Right ventricle myocardium inferior (tissue), 1 donor: ENCODE measurements at places on chromosomes 1 and 21.

DNA sequence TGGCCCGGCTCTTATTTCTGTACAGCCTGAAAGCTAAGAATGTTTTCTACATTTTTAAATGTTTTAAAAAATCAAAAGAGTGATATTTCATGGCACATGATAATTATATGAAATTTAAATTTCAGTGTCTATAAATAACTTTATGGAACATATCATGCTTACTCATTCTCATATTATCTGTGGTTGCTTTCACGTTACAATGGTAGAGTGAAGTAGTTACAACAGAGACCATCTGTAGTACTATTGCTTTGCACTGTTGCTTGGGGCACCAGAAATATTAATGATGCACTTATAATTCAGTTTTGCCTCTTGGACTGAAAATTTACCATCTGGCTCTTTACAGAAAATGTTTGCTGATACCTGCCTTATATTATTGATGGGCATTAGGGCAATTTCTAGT lies 481.6 kb downstream of the PLPP3 start:
- DNase-seq, result no peak

DNA sequence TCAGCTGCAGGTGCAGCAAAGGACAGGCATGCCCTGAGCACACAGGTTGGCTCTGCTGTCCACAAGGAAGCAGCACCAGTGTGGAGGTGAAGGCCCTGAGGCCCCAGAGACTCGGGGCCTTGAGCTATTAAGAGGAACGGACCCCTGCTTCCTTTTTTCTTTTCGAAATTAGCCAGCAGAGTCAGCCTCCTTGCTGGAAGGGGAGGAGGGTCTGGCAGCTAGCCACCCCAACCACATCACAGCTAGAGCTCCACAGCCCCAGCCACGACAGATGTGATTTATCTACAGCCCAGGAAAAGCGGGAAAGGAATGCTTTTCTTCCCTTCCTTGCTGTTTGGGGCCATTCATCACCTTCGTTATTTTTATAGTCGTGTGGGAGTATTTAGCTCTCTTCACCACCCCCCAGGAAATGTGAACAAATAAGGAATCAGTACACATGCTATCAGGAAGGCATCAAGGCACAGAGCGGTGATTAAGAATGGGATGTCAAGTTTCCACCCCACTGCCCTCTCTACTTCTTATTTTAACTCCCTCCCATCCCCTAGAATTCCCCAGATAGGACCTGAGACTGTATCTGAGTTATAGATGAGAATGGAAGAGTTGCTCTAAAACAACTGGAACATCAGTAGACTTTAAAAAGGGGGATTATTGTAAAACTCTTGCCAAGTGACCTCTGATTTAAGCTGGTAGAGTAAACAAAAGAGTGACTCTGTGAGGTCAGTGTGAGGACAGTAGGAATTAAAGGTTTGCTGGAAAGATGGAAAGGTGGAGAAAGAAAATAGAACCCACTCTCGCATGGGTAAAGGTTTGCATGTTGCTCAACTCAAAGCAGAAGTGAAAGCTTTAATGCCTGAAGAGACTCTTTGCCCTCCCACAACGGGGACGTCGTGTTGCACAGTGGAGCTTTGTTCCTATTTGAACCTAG lies 224.7 kb upstream of the GJB5 start:
- no peak for DNase-seq

- no peak for DNase-seq
These were observed 95.8 kb downstream of the VWA5B1 start for GRCh38 chr1:20386323-20387081.

GRCh38 chr21:29571949-29572348 lies 273.2 kb downstream of the BACH1 start:
- DNase-seq, result no peak

GRCh38 chr1:2602866-2603520 lies 16.4 kb downstream of the PRXL2B start:
- no peak for DNase-seq

- DNase-seq, result no peak
These were observed 9.7 kb upstream of the LRRC53 start for GRCh38 chr1:74522148-74522547.

GRCh38 chr1:177809819-177810218 lies 160.0 kb downstream of the SEC16B start:
- no peak for DNase-seq

- no peak for DNase-seq
These were observed 6.0 kb downstream of the FCRLB start for GRCh38 chr1:161727256-161727924.

- no peak for DNase-seq
These were observed 94.3 kb downstream of the CCDC30 start for GRCh38 chr1:42557230-42557851.

DNA sequence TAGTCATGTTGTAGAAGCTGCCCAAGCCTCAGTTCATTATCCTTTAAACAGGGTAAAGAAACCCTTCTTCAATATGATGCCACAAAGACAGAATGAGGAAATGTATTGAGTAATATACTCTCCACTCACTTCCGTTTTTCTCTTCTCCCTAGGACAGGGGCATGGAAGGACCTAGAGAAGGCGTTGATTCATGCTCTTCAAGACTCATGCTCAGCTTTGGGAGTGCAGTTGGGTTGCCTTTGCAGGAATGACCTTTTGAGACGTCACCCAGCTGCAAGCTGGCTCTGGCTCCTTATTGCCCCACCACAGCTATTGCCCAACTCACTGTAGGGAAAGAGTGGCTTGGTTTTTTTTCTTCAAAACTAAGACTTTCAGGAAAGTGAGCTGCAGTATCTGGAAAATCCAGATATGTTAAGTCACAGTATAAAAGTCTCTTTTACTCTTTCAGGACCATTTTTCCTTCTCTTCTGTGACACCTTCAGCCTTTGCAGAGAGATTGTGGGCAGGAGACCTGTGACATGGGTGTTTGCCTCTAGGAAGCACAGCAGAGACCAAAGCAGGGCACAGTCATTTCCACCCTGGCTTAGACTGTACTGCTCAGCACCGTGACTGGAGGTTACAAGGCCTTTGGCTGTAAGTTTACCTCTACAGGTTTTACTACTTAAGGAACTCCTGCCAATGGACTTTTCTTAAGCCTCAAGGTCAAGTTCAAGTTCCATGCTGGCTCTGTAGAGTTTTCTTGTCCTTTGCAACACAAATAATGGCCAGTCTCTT lies 39.5 kb downstream of the XCL2 start:
- peak; percentile 74 for DNase-seq

DNA sequence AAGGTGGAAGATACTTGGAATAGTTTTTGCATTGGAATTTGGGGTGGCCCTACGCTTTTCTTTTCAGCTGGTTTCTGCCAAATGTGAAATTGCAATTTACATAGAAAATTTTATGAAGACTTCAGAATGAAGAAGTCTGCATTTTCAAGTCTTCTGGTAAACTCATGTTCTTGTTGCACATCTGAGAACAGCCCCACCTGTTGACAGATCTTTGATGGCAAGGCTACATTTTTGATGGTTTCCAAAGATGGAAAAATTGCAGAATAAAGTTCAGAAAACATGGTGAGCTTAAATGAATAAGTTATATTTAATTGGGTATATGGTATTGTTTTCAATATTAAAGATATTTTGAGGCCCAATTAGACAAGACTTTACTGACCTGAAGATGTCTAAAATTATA lies 25.4 kb downstream of the OLFM3 start:
- DNase-seq, result no peak

GRCh38 chr1:97108179-97108578 lies 386.6 kb downstream of the PTBP2 start:
- no peak for DNase-seq

DNA sequence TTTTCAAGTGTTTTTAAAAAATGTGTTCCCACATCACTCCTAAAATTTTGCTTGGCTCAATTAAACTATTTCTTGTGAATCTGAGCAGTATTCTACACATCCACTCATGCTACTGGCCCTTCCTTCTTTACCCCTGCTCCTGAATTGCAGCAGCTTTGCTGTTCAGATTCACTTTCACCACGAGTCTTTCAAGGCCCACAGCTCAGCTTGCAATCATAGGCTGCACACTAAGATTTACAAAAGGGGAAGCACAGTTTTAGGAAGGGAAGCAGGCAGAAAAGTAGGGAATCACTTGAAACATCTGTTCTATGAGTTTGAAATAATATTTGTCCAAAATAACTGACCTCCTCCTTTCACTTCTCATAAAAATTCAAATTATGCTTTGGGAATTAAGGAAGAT lies 70.9 kb upstream of the EDEM3 start:
- DNase-seq, result no peak

GRCh38 chr1:29669158-29669871 lies 433.0 kb downstream of the PTPRU start:
- no peak for DNase-seq

DNA sequence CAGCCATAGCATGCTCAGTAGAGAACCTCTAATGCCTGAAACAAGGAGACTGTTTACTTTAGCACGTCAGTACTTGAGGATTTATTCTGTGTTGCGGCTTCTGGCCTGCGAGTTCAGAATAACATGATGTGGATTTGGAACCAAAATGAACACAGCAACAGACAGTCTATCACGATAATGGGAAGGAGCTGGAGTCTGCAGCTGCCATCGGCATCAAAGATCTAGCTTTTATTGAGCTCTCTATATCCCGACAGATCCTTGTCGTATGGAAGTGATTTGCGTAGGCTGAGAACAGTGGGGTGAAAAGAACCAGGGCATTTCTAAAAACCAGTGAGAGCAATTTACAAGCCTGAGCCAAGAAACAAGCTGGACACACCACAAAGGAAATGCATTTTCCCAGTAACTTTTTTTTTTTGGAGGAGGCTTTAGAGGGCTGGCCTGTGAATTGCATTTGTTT lies 294.2 kb downstream of the KIF26B start:
- DNase-seq, result no peak

GRCh38 chr1:30036229-30036547 lies 687.2 kb downstream of the MATN1 start:
- no peak for DNase-seq

- peak; percentile 74 for DNase-seq
These were observed 558 bp downstream of the USP1 start for GRCh38 chr1:62437273-62437940.

GRCh38 chr21:46009951-46010705 lies 28.6 kb downstream of the COL6A1 start:
- no peak for DNase-seq

DNA sequence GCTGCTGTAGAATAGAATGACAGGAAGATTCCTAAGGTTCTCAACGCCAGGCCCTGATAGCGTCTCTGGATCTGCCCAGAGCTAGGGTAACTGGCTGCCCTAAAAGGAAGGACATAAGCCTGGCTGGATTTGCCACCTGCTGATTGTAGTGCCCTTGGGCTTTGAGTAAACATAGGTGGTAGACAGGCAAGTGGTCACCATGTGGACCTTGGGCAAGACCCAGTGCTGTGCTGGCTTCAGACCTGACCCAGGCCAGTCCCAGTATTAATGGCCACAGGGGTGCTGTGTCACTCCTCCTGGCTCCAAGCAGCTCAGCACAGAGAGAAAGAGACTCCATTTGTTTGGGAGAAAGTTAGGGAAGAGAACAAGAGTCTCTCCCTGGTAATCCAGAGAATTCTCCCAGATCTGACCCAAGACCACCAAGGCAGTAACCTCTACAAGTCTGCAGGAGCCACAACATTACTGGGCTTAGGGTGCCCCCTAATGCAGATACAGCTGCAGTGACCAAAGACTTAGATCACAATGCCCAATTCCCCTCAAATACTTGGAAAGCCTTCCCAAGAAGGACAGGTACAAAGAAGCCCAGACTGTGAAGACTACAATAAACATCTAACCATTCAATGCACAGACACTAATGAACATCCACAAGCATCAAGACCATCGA lies 44.5 kb downstream of the PHTF1 start:
- no peak for DNase-seq

- peak; percentile 89 for DNase-seq
These were observed 1.9 kb upstream of the GNAI3 start for GRCh38 chr1:109546311-109547109.

DNA sequence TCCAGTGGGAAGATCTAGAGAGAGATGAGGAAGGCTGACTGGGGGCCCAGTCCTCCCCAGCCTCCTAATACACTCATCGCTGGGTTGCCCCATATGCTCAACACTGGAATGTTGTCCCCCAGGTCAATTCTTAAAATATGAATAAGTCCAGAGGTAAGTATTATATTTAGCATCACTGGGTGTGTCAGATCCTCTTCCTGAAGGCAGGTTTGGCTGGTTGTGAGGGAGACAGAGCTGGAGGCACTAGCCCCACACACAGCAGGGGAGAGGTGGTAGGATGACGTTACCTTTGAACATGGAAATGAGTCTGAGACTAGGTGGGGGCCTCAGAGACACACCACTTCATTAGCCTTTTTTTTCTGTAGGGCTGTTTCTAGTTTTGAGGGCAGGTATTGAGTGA lies 42.6 kb downstream of the SLC44A3 start:
- no peak for DNase-seq

GRCh38 chr1:82517586-82517985 lies 716.9 kb downstream of the ADGRL2 start:
- DNase-seq, result peak; percentile 76

DNA sequence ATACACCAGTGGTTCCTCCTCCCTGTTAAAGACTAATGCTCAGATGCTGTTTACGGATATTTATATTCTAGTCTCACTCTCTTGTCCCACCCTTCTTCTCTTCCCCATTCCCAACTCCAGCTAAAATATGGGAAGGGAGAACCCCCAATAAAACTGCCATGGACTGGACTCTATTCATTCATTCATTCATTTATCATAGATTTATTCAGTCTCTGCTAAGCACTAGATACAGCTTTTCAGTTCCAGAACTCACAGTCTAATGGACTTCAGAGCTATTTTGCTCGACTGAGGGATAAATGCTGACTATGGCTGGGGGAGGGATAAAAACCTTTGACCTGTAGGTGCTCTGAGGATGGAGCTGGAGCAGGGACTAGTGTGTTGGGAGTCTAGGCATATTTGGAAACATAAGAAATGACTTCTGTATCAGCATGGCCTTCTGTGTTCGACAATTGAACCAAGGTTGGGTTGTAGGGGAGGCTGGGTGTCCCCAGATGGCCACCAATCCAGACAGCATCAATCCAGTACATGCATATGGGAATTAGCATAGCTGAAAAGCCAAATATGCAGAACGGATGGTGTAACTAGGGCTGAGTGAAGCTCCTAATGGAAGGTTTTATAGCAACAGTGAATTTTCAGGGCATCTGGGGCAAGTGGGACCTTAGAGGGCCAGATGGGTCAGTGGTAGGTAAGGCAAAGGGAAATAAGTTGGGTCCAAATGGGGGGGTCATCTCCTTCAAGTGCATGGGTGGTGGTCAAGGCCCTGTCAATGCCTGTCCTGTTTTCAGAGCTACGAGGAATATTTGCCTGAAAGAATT lies 4.1 kb downstream of the APOA2 start:
- DNase-seq, result no peak

DNA sequence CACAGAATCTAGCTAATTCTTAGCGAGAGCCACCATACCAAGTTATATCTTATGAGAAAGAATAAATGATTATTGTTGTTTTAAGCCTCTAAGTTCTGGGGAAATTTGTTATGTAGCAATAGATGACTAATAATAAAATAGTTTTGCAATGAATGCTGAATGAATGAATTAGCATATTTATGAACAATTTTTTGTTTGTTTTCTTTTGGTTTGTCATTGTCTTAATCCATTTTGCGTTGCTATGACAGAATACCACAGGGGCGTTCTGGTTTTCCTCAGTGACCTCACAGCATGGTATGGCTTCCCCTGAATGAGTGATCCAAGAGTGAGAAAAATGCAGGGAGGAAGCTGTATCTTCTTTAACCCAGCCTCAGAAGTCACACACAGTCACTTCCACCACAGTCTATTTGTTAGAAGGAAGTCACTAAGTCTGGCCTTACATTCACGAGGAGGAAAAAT lies 53.8 kb upstream of the HPDL start:
- DNase-seq, result no peak

GRCh38 chr1:98556521-98557158 lies 104.9 kb upstream of the SNX7 start:
- no peak for DNase-seq

GRCh38 chr1:156204686-156205085 lies 8.1 kb upstream of the PMF1 start:
- no peak for DNase-seq

- DNase-seq, result no peak
These were observed 107.0 kb downstream of the KIF26B start for GRCh38 chr1:245261786-245262185.
